ENCODE measurements at places on chromosomes 12 and 14.

DNA sequence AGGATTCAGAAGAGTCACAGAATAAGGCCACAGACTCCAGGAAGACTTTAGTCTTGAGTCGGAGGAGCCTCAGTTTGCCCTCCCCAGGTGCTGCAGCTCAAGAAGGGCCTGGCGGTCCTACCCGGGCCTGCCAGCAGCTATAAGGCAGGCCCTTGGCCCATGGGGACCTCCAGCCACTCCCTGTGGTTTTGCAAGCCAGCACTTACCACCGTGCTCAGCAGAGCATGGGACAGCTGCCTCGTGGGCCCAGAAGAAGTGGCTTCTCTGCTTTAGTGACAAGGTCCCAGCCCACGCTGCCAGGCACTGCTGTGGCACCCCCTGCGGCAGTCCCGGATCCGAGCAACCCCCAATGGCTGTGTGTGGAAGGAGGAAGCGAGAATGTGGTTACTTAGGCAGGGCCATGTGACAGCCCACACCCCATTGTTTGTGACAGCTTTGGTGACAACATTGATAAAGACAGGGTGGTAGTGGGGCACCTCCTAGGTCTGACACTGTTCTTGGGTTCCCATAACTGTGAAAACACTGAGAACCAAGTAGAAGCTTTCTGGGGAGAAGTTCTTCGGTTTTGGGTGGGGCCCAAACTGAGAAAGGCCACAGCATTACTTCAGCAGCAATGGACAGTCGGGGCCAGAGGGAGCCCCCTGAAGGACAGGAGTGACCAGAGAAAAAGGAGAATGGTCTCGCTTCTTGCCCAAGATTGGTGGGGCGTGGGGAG lies at the start of gene SELPLG:
Gene SELPLG, minus strand, starts transcription at position 361 of the 715 bp plus-strand sequence. CDS start 9,587 bp downstream, outside the sequence.
- peak; percentile 92 for DNase-seq

- DNase-seq = no peak
Observed at GRCh38 chr12:27237790-27238771, 6.0 kb upstream of the STK38L start.

GRCh38 chr12:83136411-83136810 lies 449.7 kb downstream of the TMTC2 start:
- no peak for DNase-seq

GRCh38 chr14:64196056-64196455 lies 98.1 kb downstream of the ESR2 start:
- DNase-seq = no peak

GRCh38 chr12:92143258-92143657 lies 2.4 kb downstream of the BTG1 start:
- no peak for DNase-seq

- DNase-seq = peak; percentile 28
Observed at GRCh38 chr14:61090432-61091216, 109.6 kb downstream of the SLC38A6 start.

GRCh38 chr12:53217051-53217930 lies 10.2 kb upstream of the ITGB7 start:
- peak; percentile 71 for DNase-seq

DNA sequence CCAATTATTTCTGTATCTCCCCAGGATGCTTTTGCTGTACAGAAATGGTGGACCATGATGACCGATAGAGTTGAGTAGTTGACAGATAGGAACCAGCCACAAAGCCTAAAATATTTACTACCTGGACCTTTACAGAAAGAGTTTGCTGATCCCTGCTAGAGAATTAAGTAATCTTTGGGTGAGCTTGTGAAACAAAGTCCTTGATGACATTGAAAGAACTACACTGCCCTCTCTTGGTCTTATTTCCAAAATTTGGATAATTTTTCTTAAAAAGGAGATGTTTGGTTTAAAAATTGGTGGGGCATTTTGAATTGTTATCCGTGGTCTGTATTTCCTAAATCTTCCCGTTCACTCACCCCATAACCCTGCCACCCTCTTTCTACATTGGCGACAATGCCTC lies 13.7 kb upstream of the TCTN1 start:
- DNase-seq = peak; percentile 58

- no peak for DNase-seq
Observed at GRCh38 chr14:104091927-104092771, 6.6 kb downstream of the ASPG start.

DNA sequence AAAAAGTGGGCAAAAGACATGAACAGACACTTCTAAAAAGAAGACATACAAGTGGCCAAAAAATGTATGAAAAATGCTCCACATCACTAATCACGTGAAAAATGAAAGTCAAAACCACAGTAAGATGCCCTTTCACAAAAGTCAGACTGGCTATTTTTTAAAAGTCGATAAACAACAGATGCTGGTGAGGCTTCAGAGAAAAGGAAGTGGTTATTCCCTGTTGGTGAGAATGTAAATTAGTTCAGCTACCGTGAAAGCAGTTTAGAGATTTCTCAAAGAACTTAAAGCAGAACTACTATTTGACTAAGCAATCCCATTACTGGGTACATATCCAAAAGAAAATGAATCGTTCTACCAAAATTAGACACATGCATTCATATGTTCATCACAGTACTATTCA lies 237.0 kb downstream of the KIF21A start:
- no peak for DNase-seq

GRCh38 chr12:95699579-95699978 lies 91.0 kb downstream of the NTN4 start:
- DNase-seq = no peak

GRCh38 chr12:51985154-51985835 lies 21.5 kb upstream of the TAMALIN start:
- DNase-seq = no peak

DNA sequence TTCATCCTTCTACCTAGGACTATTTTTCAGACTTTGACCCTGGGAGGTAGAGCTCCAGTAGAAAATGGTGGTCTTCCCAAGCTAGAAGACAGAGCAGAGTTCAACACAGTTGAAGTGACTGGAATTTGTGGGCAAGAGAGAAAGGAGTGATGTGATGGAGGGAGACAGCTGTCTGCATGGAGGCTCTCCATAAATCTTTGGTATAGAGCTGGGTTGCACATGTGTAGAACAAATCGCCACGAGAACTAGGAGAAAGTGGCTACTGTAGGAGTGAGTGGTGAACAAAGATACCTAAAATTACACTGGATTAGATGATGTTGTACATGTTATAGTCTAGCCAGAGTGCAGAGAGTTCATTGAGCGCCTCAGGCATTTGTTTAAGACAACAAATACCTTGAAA lies 14.5 kb downstream of the GPR135 start:
- DNase-seq = no peak

GRCh38 chr12:76450690-76451089 lies 102.5 kb upstream of the BBS10 start:
- DNase-seq = no peak

- DNase-seq = no peak
Observed at GRCh38 chr12:131049549-131050339, 96.0 kb downstream of the ADGRD1 start.

- no peak for DNase-seq
Observed at GRCh38 chr14:37047996-37048395, 124.4 kb downstream of the SLC25A21 start.

DNA sequence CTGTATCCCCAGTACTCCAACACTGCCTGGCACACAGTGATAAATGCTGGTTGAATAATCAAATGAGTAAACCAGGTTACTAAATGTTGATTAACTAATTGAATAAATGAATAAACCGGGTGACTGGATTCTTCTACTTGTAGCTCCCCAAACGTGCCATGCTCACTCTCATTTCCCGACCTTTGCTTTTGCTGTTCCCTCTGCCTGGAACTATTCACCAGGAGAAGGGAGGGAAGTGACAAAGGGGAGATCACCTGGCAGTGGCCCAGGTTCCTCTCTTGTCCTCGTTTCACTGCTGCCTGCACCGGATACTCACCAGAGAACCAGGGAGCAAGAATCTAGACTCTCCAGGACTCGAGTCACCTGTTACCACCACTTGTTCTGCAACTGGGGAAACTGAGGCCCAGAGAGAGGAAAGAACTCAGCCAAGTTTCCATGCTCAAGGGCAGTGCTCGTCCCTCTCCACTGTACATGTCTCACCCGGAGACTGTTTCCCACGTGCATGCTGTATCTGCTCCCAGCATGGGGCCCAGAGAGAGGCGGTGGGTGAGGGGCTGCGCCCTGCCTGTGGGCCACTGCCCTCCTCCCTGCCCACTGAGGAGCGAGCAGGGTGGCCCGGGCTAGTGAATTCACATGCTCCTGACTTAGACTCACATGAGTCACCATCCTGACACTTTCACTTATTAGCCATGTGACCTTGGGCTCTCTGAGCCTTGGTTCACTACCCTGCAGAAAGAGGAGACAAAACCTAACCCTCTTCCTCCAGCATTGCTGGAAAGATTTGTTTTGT lies 17.7 kb upstream of the POP5 start:
- DNase-seq = no peak

DNA sequence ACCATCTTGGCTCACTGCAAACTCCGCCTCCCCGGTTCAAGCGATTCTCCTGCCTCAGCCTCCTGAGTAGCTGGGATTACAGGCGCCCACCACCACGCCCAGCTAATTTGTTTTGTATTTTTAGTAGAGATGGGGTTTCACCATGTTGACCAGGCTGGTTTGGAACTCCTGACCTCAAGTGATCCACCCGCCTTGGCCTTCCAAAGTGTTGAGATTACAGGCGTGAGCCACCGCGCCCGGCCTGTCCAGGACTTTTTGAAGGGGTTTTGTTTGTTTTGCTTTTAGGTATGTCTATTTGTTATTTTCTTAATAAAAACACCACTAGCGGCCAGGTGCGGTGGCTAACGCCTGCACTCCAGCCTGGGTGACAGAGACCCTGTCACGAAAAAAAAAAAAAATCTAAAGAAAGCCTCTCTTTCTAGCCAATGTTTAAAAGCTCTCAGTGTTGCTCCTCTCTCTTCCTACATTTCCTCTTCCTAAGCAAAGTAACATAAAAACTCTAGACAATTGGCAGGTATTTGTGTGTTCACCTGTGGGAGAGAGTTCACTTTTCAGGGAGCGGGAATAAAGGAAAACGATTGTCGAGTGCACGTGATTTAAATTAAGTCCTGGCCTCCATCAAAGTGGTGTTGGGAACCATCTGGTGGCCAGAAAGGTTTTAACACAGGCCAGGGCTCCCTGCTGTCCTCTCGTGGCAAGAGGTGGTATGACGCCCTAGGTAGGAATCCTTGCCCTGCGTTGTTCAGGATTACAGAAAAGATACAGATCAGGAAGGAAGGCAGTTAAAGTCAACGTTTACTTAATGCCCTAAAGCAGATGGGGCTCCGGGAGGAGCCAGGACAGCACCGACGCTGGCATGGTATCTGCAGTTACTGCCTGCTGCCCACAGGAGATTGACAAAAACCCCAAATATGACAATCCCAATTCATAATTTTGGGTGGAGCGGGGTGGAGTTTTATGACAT lies 36.2 kb upstream of the ATP23 start:
- peak; percentile 88 for DNase-seq

GRCh38 chr12:115852054-115852453 lies 425.4 kb downstream of the MED13L start:
- DNase-seq = no peak

DNA sequence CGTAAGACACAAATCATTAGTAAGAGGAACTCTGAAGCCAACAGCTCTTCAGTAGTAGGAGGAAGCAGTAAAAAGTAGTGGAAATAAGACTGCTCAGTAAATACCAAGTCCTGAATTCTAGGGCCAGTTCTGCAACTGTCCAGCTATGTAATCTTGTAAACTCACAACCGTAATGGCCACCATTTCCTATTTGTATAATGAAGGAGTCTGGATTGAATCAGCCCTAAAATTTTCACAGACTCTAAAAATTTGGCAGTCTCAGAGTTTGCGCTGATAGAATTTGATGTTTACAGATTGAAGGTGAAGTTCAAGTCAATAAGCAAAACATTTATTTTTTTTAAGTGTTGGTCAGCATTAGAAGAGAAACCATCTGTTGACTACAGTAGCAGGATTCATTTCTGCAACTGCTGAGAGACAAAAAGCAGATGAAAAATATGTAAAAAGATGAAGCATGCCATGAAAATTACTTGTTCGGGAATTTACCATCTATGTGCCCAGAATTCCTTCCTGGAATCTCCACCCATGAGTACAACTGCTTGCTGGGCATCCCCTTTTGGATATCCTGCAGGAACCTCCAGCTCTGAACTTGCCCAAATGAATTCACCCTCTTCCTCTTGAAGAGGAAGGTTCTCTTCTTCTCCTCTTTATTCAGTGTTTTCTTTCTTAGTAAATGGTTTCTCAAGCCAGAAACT lies 47.5 kb downstream of the GALNT4 start:
- DNase-seq = no peak

DNA sequence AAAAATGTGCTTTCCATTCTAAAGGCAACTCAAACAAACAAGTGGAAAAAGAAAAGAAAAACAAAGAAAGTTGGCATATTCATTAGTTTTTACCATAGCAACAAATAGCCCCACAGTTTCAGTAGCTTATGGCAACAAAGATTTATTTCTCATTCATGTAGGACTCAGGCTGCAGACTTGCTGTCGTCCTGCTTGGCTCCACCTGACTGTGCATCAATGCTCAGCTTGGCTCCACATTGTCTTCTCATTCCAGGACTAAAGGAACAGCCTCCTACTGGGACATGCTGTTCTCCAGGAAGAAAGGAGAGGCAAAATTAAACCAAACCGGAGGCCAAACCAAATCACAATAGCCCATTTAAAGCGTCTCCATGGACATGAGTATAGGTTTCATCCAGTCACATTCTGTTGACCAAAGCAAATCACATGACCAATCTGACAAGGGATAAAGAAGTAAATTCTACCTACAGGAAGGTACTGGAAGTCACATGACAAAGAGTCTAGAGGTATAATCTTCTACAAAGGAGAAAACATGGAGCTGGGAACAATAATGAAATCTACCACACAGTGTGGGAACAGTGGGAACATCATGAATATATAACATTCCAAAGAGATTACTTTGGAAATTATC lies 222.5 kb downstream of the PIK3C2G start:
- DNase-seq = no peak

DNA sequence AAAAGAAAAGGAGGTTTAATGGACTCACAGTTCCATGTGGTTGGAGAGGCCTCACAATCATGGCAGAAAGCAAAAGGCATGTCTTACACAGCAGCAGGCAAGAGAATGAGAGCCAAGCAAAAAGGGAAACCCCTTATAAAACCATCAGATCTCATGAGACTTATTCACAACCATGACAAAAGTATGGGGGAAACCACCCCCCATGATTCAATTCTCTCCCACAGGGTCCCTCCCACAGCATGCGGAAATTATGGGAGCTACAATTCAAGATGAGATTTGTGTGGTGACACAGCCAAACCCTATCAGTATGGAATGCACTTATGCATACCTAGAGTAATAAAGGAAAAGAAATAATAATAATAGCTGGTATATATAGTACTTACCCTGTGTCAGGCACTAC lies 4.5 kb upstream of the GLIPR1 start:
- peak; percentile 11 for DNase-seq

DNA sequence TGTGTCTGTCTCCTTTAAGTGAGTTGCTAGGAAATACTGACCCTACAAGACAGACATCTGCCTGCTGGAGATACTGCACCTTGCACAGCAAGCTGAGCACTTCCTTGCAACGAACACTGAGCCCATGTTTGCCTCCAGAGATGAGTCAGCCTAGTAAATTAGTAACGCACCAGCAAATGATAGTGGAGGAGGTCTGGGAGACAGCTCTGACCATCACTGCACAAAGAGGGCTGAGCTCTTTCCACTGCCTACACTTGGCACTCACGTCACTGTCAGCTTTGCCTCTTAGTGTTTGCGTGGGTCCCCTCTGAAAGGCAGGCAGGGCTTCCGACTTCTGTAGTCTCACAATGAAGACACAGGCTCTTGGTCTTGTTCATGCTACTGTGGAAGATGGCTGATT lies 109.0 kb downstream of the APAF1 start:
- peak; percentile 85 for DNase-seq

All from activated CD4-positive, alpha-beta T cell treated with anti-CD3 and anti-CD28 coated beads, Interleukin-2, Interleukin-4, amounts not matched to agents 100 ng/mL and 50 ng/mL, durations not matched to agents 16 hours and 8 hours (primary cell).